ENCODE measurements at places on chromosomes 4 and X.

DNA sequence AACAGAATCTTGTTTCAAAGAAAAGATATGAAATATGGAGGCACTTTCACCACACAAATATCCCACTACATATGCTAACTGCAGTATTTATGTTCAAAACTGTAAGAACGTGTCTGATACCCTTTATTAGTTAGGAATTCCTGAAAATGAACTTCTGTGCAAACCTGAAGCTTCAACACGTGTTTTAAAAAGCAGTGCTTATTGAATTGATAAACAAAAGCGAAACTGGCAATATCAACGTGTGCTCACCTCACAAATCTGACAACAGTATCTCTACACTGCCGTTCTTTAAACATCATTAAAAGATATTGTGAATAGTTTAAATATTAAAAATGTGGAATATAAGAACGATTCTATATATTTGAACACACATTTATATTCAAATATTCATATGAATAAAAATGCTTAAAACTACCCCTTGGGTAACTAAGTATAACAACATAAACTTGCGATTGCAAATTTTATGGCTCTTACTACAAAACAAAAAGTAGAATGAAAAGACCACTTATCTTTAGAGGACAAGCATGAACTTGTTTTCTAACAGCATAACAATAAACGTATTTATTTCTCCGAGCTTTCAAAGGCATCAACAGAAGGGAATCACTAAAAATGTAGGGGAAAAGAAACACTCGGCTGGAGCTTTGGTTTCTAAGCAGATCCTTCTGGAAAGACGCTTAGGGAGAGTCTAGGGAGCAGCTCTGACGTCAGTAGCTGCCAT lies at the start of gene LRP2BP:
Gene LRP2BP, minus strand, starts transcription at position 687 of the 718 bp plus-strand sequence. CDS start 17,738 bp downstream, outside the sequence.
- no peak for DNase-seq

DNA sequence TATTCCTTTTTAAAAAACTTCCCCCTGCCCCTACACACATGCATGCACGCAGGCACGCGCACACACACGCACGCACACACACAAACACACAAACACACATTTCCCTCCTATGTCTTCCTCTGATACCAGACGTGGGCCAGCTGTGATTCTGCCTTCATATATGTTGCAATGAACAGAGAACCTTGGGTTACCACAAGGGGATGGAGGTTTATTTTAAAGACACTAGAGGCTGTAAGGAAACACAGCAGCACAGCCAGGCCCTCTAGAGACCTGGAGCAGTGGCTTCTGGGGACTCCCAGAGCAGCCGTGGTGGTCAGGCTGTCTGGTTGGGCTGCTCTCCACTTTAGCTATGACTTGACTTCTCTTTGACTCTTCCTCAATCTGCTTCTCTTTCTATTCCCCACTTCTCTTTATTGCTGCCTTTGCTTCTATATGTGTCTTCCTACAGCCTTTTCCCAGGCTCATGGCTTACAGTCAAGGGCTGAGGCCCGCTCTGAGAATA lies 3.2 kb upstream of the TLR10 start:
- DNase-seq, result no peak

GRCh38 chr4:118221227-118221800 lies 131.5 kb downstream of the PRSS12 start:
- DNase-seq, result no peak

DNA sequence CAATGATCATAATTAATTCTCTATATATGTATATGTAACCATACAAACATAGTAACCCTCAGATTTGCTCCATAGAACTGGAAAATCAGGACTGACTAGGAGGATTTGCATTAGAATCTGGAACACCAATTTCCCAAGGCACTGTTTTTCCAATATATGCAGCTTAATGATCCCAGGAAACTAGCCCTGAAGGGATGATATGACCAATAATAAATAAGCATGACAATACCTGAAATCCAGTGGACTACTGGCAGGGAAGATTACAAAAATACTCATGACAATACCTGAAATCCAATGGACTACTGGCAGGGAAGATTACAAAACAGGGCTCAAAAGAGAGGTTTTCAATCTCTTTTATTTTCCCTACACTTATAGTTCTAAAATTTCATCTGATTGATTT lies 98.4 kb downstream of the PCDH7 start:
- DNase-seq, result no peak

DNA sequence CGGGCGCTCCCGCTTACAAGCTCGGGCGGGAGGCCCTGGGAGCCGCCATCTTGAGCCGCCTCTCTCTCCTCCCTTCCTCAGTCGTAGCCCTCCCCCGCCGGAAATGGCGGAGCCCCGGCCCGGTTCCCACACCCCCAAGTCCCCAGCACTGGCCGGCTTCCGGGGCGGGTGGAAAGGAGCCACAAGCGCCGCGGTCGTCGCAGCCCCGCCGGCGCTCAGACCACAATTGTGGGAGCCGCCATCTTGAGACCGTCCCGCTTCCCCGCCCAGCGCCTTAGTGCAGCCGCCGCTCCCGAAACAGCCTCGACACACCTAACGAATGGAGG lies 531 bp downstream of the HCFC1 start:
- DNase-seq, result no peak

DNA sequence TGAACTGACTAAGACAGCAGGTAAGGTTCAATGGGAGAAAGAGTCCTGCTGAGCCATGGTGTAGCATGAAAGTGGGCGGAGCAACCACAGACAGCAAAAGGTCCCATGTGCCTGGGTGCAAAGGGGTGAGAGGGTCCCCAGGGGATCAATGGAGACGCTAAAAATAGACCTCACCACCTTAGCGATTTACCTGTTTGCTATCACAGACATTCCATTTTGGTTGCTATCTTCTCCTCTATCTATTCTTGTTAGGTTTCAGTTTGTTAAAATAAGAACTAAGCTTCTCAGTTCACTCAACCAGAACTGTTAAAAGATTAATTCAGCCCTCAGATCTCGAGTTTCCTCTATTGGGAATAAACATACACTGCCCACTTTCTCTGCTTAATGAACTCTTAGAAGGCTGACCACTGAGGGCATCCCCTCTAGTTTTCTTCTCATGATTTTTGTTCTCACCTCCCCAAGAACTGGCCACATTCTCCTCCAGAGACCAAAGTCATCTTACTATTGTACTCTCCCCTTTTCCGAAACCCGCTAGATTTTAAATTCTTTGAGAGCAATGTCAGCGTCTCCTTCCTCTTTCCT lies 136.7 kb downstream of the PARM1 start:
- DNase-seq, result no peak

- no peak for DNase-seq
Observed at GRCh38 chr4:35250331-35250730, 994.0 kb downstream of the ARAP2 start.

DNA sequence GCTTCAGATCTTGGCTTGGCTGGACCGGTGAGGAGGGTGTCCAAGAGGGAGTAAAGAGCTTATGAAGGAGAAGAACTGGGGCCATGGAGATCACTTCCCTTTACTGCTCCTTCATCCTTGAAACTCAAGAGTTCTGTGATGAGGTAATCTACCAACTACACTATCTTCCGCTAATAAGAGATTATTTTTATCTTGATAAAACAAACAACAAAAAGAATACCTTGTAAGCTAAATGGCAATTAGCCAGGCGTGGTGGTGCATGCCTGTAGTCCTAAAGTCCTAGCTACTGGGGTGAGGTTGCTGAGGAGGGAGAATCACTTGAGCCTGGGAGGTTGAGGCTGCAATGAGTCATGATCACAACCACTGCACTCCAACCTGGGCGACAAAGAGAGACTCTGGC lies 47.4 kb downstream of the HAUS3 start:
- DNase-seq, result no peak

DNA sequence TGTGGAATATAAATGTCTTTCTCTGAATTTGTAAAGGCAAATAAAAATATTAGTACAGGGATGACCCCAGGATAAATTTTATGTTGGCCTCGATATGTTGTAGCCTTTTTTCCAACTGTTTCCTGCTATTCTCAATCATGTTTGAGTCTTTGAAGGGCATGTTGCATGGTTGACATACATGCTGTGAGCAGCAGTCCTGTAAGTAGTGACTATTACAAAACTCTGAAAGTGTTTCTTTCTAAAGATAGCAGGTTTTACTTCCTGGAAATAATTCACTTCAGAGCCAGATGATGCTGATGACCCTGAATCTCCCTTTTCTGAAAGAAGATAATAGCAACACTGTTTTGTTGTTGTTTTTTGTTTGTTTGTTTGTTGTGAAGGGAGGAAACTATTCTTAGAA lies 393.0 kb upstream of the GNPDA2 start:
- DNase-seq, result no peak

- DNase-seq, result no peak
Observed at GRCh38 chr4:90857081-90857820, 730.1 kb downstream of the CCSER1 start.

- DNase-seq, result no peak
Observed at GRCh38 chr4:73816814-73817213, 19.7 kb upstream of the CXCL6 start.

- no peak for DNase-seq
Observed at GRCh38 chrX:72045141-72045540, 86.6 kb downstream of the RTL5 start.

- DNase-seq, result no peak
Observed at GRCh38 chrX:39214387-39215126, 413.3 kb downstream of the MID1IP1 start.

- no peak for DNase-seq
Observed at GRCh38 chrX:11733614-11734013, 24.4 kb upstream of the MSL3 start.

DNA sequence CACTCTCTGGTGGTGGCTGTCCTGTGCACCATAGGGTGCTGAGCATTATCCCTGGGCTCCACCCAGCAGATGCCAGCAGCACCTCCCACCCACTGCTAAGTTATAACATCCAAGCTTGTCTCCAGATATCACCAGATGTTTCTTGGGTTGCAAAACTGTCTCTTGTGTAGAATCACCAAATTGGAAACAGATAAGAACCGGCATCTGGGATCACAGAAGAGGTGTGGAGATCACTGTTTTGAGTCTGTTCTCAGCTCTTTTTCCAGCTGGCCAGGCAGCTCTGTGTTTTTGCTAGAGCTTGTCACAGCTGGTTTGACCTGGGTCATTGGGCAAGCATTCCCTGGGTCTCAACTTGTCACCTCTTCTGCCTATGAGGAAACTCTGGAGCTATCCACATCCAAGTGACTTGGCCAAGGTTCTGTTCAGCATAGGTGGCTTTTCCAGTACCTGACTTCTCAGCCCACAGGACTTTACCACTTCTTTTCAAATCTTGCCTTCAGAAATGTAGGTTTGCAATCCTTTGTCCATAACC lies 15.3 kb upstream of the PUDP start:
- DNase-seq, result no peak

- DNase-seq, result no peak
Observed at GRCh38 chr4:19025031-19025430, 1003.5 kb upstream of the LCORL start.

DNA sequence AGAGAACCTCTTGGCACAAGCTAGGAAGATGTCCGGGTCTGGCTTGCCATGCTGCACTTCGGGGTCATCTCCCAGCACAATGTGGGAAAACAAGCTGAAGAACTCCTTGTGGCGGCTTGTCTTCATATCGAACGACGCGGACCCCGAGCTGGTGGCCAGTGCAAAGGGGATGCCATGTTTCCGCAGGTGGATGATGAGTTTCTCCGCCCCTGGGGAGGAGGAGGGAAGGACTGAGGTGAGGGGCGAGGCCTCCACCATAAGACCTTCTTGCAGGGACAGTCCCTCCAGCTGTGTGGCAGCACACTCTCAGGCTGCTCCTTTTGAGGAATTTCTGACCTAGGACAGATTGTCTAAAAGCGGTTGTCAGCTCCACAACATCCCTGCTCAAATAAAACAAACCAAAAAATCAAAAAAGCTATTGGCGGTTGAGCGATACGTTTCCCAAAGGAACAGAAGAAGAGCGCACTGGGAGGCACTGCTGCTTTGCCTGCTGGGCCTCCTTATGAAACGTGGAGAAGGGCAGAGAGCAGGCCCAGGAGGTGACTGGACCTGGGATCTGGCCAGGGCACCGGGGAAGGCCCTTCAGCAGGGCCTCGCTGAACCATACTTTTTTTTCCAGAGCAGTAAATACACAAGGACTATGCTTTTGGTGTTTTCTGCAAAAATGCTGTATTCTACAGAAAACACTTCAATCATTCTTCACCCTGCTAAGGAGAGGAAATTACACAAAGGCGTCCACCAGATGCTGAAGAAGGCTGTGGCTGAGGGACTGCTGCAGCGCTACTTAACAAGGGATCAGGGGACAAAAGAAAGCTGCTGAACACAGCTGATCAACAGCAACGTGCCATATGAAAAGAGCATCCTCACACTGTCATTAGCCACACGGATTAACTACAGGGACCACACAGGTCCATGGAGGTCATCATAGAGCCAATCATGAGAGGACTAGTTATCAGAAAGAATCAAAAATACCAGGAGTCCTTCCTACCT lies 70.0 kb upstream of the STS start:
- no peak for DNase-seq

GRCh38 chr4:121272526-121272925 lies 108.3 kb downstream of the QRFPR start:
- DNase-seq, result no peak

GRCh38 chr4:81472281-81473182 lies 825 bp upstream of the RASGEF1B start:
- DNase-seq, result no peak

GRCh38 chr4:81498046-81498445 lies 26.3 kb upstream of the RASGEF1B start:
- no peak for DNase-seq

- no peak for DNase-seq
Observed at GRCh38 chr4:128583753-128584712, 225.5 kb upstream of the JADE1 start.

- no peak for DNase-seq
Observed at GRCh38 chr4:105631818-105632400, 76.6 kb downstream of the INTS12 start.

- no peak for DNase-seq
Observed at GRCh38 chr4:158870626-158871334, 102.0 kb downstream of the FNIP2 start.

- no peak for DNase-seq
Observed at GRCh38 chrX:25144043-25144940, 128.5 kb upstream of the ARX start.

DNA sequence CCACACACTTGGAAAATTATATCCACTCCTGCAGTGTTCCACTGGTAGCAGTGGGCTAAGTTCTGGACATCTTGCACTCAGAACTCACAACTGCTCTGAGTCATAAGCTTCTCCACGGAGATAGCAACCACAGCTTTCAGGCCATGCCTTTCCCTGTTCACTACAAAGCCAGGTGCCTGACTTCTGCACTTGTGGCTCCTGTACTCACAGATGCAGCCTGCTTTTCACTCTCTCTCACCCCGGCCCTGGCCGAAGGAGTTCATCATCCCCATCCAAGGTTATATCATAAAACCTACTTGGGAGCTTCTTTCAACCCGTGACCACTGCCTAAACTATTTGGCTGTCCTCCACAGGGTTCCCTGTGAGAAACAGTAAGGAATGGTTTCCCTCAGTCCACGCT lies 999.4 kb downstream of the GLUD2 start:
- no peak for DNase-seq

- no peak for DNase-seq
Observed at GRCh38 chr4:25903900-25904747, 9.9 kb upstream of the SMIM20 start.

DNA sequence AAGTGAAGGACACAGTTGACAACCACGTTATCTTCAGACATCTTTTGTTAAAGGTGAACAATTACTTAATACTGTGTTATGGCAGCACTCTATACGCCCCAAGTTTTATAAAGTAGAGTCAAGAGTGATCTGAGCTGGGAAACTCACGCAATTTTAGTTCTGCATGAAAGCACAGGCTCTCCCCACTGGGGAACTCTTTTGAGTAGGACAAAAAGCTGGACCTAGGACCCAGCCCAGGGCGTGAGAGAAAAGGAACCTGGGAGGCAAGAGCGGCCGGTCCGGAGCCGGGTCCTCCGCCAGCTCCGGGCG lies 152.6 kb upstream of the SLC4A4 start:
- DNase-seq, result no peak
